NCI-H446 (cell line): ENCODE measurements at places on chromosomes 1 and 21.

GRCh38 chr1:54861070-54861761, 25.8 kb downstream of the DHCR24 start:
- no peak for DNase-seq

DNA sequence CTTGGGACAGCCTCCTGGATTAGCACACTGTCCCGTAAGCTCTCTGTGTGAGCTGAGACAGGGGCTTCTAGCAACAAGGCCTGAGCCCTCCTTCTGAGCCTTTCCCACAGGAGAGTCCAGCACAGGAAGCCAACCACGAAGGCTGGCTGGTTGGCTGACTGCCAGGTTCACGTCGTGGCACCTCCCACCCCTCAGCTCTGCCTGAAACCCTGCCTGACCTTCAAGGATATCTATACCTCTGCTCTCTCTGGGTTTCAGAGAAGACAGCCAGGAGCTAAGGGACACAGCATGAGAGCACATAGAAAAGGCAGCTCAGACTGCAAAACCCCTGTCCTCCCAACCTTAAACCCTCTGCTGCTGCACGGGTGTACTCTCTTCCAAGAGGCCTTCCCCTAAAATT, 13.9 kb downstream of the DLGAP3 start:
- no peak for DNase-seq

GRCh38 chr1:66317248-66317515, 216.8 kb upstream of the SGIP1 start:
- DNase-seq, result no peak

- DNase-seq, result no peak
Measured at GRCh38 chr1:15043934-15044333, 109.6 kb upstream of the TMEM51 start.
